GM23248 (cell line): ENCODE measurements at places on chromosomes 2 and 18.

DNA sequence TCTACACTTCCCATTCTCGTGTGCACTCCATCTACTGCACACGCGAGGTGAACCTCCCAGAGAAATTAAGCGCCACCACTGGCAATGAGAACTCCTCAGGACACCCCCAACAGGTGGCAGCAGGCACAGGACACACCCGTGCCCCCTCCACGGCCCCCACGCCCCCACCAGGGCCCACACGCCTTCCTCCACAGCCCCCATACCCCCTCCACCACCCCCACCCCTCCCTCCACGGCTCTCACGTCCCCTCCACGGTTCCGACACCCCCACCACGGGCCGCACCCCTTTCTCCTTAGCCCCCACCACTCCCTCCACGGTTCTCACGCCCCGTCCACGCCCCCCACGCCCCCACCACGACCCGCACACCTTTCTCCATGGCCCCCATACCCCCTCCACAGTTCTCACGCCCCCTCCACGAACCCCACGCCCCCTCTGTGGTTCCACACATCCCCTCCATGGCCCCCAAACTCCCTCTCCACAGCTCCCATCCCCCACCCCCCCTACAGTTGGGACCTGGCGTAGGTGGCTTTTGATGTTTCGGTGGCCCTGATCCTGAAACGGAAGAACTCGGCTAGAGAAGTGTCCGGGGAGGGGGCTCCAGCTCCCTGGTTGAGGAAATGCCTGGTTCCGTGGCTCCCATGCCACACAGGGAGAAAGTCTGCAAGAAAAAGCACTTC lies 110.8 kb downstream of the ZNF516 start:
- H3K36me3 ChIP-seq = no peaks in the 10 kb centered on the region
- DNase-seq = no peak
- no peak overlapping the region for H3K27ac ChIP-seq
- H3K4me3 ChIP-seq = no peak overlapping the region
- H3K4me1 ChIP-seq = no peaks in the 10 kb centered on the region

GRCh38 chr2:198659096-198659870 lies 798.5 kb downstream of the SATB2 start:
- no peaks in the 10 kb centered on the region for H3K27me3 ChIP-seq
- no peak overlapping the region for H3K4me3 ChIP-seq
- H3K27ac ChIP-seq = no peak overlapping the region
- H3K36me3 ChIP-seq = no peaks in the 10 kb centered on the region

- H3K4me1 ChIP-seq = peaks cover 14% of the 10 kb centered on the region
- no peak overlapping the region for H3K27ac ChIP-seq
- H3K27me3 ChIP-seq = no peaks in the 10 kb centered on the region
- no peak overlapping the region for H3K4me3 ChIP-seq
- DNase-seq = no peak
These were observed 150.9 kb downstream of the SMAD7 start for GRCh38 chr18:48799724-48800315.

- H3K4me3 ChIP-seq = no peak overlapping the region
- no peak overlapping the region for H3K27ac ChIP-seq
- no peaks in the 10 kb centered on the region for H3K27me3 ChIP-seq
- no peak for DNase-seq
These were observed 8.4 kb downstream of the BARD1 start for GRCh38 chr2:214801068-214801467.

DNA sequence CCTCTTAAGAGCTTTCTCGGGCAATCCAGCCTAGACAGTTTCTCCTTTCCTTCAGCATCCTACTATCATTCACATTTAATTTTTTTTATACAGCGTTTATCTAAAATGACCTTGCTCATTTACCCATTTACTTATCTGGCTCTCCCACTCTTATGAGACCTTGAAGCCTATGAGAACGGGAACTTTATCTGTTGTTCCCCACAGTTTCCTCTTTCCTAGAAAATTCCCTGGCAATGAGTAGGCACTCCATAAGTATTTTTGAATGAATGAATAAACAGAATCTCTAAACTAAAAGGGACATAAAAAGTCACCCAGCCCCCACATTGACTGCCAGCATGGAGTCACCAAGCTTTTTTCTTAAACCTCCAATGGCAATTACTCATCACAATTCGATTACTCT lies 353.2 kb downstream of the METTL4 start:
- H3K4me1 ChIP-seq = no peaks in the 10 kb centered on the region
- no peak overlapping the region for H3K4me3 ChIP-seq
- no peaks in the 10 kb centered on the region for H3K36me3 ChIP-seq
- no peak for DNase-seq
- no peaks in the 10 kb centered on the region for H3K27me3 ChIP-seq

- peak; percentile 34 for DNase-seq
- no peaks in the 10 kb centered on the region for H3K36me3 ChIP-seq
- no peak overlapping the region for H3K4me3 ChIP-seq
- H3K27ac ChIP-seq = peak overlapping the region; percentile 97
- H3K27me3 ChIP-seq = no peaks in the 10 kb centered on the region
These were observed 69.8 kb downstream of the MCFD2 start for GRCh38 chr2:46845542-46846486.

DNA sequence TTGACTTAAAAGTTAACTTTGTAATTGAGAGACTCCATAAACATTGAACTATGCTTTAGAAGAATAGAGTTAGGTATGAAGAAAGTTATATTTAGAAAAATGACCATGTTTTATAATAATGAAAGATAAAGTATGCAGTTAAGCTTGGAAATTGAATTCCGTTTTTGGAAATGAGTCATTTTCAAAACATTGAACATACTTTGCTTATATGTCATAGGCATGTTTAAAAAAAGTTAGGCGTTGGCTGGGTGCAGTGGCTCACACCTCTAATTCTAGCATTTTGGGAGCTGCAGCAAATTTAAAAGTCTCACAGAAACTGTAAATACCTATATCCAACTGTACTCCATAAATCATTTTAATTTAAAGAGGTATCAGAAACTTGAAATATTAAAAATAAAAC lies 607.4 kb downstream of the CBLN2 start:
- no peak overlapping the region for H3K4me3 ChIP-seq
- no peak overlapping the region for H3K27ac ChIP-seq
- H3K27me3 ChIP-seq = no peaks in the 10 kb centered on the region

GRCh38 chr2:1814616-1815015 lies 70.3 kb upstream of the PXDN start:
- no peaks in the 10 kb centered on the region for H3K27me3 ChIP-seq
- H3K27ac ChIP-seq = no peak overlapping the region
- H3K4me3 ChIP-seq = no peak overlapping the region

GRCh38 chr2:196266855-196267254 lies 95.5 kb upstream of the STK17B start:
- no peak overlapping the region for H3K4me3 ChIP-seq
- no peak overlapping the region for H3K27ac ChIP-seq
- H3K4me1 ChIP-seq = peaks cover 5% of the 10 kb centered on the region; the same call in 1 of the 2 replicates

DNA sequence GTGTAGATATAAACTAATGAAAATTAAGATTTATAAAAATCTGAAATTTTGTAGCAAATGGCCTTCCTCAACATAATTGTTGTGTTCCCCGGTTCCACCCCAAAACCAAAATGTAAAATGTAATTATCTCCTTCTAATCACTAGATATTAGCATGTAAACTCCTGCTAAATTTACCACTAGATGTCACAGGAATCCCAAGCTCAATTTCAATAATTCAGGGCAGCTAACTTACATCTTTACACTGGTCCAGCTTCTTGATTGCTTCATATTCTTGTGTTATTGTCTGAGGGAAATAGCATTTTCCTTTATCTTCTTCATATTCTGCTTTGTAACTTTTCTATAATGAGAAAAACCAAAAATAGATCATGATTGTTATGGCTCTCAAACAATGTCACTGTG lies 42.6 kb downstream of the NEB start:
- DNase-seq = no peak
- H3K4me3 ChIP-seq = no peak overlapping the region
- no peak overlapping the region for H3K27ac ChIP-seq

DNA sequence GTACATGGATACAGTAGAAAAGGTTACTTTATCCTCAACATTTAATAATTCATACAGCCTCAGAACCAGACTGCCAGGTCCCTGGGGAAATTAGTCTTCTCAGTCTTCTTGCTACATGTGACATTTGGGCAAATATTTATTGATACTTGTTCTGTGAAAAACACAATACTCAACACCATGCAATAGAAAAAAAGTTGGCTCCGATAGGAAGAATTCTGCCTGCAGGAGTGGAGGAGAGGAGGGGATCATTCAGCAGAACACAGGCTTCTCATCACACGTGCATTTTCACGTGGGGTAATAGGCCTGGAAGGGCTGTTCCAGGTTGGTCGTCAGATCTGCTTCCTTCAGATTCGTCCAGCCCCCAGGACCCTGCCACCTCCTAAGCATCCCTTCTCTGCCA lies 58.4 kb upstream of the ACKR3 start:
- no peak overlapping the region for H3K27ac ChIP-seq
- H3K4me3 ChIP-seq = no peak overlapping the region
- peaks cover 30% of the 10 kb centered on the region for H3K27me3 ChIP-seq
- no peaks in the 10 kb centered on the region for H3K36me3 ChIP-seq
- H3K4me1 ChIP-seq = no peaks in the 10 kb centered on the region
- DNase-seq = no peak

DNA sequence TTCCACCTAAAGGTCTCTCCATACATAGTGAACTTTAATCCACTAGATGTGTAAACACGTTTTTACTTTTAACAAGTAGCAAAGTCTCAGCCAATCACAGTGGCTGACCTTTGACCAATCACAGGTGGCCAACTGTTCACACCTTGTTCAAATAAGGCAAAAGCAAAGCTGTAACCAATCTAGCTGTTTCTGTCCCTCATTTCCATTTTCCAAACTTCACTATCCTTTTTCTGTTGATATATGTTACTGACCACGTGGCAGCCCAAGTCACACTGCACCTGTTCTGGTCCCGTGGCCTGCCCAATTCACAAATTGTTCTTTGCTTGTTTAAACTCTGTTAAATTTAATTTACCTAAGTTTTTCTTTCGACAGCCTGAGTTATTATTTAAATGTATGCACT lies 393.5 kb upstream of the NETO1 start:
- H3K36me3 ChIP-seq = no peaks in the 10 kb centered on the region
- no peak overlapping the region for H3K27ac ChIP-seq
- no peak overlapping the region for H3K4me3 ChIP-seq
- H3K4me1 ChIP-seq = no peaks in the 10 kb centered on the region

DNA sequence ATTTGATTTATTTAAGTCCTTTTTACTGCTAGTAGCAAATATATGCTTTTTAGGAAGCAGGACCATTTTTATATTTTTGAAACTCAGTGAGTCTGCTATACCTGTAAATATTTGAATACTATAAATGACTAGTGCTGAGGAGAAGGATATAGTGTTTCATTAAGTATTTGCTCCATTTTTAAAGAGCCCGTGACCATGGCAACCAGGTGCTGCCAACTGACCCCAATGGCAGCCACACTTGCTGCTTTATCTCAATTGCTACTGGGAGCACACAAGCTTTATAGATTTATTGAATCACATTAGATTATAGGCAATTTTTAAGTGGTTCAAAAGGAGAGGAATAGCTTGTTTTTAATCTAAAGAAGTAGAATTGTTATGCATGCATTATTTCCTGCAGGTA lies 142.0 kb downstream of the SCG2 start:
- peaks cover 32% of the 10 kb centered on the region for H3K4me1 ChIP-seq
- H3K27me3 ChIP-seq = no peaks in the 10 kb centered on the region

DNA sequence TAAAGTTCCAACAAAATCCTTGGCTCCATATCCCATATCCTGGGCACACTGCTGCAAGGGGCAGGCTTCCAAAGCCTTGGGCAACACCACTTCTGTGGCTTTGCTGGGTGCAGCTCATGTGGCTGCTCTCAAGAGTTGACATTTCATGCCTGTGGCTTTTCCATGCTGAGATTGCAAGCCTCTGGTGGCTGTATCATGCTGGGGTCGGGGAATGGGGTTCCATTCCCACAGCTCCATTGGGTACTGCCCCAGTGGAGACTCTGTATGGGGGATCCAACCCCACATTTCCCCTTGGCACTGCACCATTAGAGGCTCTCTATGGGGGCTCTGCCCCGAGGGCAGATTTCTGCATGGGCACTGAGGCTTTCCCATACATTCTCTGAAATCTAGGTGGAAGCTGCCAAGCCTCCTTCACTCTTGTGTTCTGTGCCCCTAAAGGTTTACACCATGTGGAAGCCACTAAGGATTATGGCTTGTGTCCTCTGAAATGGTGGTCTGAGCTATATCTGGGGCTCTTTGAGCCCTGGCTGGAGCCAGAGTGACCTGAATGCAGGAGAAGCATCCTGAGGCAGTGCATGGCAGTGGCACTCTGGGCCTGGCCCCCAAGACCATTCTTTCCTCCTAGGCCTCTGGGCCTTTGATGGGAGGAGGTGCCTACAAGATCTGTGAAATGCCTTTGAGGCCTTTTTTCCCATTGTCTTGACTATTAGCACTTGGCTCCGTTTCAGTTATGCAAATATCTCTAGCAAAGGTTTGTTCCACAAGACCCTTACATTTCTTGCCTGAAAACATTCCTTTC lies 107.9 kb downstream of the PTGR3 start:
- no peaks in the 10 kb centered on the region for H3K4me1 ChIP-seq
- no peak overlapping the region for H3K4me3 ChIP-seq
- 0 out of 2 replicates have a peak, but pooled peaks cover 3% of the 10 kb centered on the region for H3K27me3 ChIP-seq
- no peak for DNase-seq

GRCh38 chr18:574149-574860 lies 5.9 kb upstream of the CETN1 start:
- no peaks in the 10 kb centered on the region for H3K4me1 ChIP-seq
- DNase-seq = no peak
- no peak overlapping the region for H3K27ac ChIP-seq
- H3K4me3 ChIP-seq = no peak overlapping the region
- H3K36me3 ChIP-seq = no peaks in the 10 kb centered on the region

GRCh38 chr2:126912201-126912600 lies 13.5 kb downstream of the TEX51 start:
- H3K4me1 ChIP-seq = no peaks in the 10 kb centered on the region
- no peak overlapping the region for H3K27ac ChIP-seq
- no peak for DNase-seq
- no peaks in the 10 kb centered on the region for H3K36me3 ChIP-seq
- no peak overlapping the region for H3K4me3 ChIP-seq

DNA sequence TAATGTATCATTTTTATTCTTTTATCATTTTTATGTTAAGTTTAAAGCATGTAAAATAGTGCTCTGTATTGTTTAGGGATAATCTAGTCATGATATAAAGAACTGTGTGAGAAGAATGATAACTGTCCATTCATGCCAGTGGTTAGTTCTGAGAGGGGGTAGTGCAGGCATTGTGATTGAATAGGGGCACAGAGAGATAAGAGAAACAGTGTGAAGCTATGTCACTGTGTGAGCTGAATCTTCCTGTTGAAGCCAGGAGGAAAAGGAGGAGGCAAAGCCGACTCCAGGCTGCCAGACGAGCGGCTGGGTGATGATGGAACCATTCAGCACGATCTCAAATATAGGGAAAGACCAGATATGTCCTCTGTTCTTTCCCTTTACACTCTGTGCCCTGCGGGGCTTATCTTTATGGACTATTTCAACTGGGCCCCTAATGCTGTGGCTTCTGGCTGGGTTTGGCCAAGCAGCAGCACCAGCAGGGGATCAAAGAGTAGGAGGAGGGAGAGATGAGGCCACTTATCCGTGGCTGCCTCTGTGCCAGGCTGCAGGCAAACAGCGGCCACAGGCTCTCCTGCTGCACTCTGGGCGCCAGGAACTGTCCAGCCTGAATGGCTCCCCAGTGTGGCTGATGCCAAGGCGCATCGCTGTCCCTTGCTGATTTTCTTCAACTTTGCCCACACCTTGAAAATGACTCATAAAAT lies 128.0 kb downstream of the SPP2 start:
- no peak overlapping the region for H3K27ac ChIP-seq
- H3K4me3 ChIP-seq = no peak overlapping the region
- DNase-seq = peak; percentile 47
- no peaks in the 10 kb centered on the region for H3K36me3 ChIP-seq
- peaks cover 27% of the 10 kb centered on the region for H3K27me3 ChIP-seq
- H3K4me1 ChIP-seq = no peaks in the 10 kb centered on the region
